ENCODE measurements at places on chromosomes 1 and 21. TPM values are rescaled to one million over a fixed set of nuclear protein-coding genes. Genes with fewer than 3 reads are reported as not detected.
A peak's percentile ranks its signal among the peaks of the same experiment; 100 is the strongest.

GRCh38 chr1:109910123-109910962 lies at the start of gene CSF1:
TSS of gene CSF1 (plus strand) at chr1:109910849. CDS start at chr1:109911024, 175 bp downstream.
- DNase-seq: peak; percentile 79

- DNase-seq: no peak
These were observed 153.0 kb upstream of the B3GALT2 start for GRCh38 chr1:193339401-193339800.

DNA sequence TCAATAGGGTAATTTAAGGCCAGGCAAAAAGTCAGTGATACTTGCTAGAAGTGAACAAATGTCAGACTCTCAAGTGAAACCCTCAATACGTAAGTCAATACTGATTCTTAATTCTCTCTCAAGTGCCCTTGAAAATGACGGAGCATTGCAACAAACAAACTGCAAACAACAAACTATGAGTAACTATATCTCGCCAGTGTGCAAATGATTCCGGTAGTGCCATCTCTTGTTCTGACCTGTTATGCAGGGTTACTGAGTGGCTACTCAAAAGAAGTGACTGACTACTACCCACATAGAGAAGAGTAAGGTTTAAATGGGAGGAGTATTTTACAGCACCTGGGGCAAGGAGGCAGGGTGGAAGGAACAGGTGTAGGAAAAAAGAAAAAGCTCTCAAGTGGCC lies 1.6 kb downstream of the SLC19A2 start:
- no peak for DNase-seq

- DNase-seq: no peak
These were observed 44.3 kb downstream of the PEX14 start for GRCh38 chr1:10519016-10519417.

DNA sequence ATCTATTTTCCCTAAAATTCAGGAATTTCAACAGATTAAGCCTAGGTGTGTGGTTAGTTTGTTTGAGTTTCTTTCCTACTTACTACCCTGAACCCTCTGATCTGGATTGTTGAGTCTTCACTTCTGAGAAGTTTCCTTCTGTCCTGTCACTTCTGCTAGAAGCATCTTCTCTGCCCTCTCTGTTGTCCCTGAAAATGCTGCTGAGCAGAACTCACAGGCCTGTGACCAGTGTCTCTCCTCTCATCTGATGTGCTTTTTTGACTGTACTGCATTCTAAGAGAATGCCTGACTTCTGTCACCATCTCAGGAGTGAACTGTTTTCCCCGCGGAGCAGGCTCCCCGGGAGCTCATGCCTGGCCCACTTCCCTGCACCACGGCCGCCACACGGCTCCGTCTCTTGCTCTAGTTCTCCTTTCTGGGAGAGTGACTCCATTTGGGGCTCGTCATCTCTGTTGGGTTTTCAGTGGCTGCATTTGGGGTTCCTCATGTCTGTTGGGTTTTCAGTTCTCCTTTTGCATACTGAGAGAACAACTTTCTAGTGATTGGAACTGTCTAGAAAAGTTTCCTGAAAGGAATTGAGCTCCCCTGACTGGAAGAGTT lies 77.9 kb downstream of the POFUT2 start:
- DNase-seq: no peak

DNA sequence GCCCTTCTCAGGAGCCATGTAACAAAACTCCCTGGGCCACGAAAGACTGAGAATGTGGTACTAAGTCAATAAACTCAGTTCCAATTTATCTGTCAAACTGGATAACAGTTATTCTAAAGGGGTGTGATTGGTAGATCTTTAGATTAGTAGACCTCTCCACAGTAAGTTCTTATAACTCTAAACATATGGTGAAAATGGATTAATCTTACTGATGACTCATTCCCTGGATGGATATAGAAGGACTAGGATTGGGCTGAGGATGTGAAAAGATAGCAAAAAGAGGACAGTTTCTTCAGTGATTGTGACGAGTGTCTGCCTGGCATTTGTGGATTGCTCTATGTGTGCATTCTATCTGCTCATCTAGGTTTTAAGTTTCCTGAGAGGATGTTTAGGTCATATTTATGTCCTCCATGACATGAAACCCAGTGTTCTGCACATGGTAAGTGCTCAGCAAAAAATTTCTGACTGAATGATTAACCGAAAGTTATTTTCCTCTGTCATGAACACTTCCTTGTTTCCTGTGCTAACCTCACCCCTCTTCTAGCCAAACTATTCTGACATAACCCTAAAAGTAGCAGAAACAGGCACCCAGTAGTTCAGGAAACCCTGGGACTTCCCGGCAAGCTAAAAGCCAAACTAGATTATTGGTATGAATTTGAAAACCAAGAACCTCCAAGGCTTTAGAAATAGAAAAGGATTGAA lies 397.5 kb upstream of the PLXNA2 start:
- DNase-seq: no peak

DNA sequence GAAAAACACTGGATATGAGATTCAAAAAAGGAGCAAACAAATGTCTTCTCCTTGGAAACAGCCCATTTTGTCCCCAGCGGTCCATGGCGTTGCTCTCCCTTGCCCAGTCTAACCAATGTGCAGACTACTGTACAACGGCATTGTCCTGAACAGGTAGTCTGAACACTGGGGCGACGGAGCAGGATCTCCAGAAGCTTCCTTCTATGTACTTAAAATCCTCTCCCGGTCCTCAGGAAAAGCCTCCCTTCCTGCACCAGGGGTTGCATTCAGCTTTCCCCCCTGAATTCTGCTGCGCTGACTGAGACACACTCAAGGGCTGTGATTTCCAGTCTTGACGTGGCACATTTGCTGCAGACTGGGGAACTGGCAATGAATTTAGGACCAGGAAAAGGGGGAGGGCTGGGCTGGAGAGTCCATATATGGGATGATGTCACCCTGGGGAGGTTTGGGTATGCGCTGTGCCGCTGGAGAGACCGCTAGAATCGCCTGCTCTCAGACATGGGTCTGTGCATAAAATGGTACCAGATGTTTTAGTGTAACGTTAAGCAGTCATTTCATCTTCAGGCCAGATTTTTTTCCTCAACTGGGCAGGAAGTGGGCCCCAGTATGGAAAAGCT lies 275.9 kb upstream of the C1orf105 start:
- DNase-seq: no peak

DNA sequence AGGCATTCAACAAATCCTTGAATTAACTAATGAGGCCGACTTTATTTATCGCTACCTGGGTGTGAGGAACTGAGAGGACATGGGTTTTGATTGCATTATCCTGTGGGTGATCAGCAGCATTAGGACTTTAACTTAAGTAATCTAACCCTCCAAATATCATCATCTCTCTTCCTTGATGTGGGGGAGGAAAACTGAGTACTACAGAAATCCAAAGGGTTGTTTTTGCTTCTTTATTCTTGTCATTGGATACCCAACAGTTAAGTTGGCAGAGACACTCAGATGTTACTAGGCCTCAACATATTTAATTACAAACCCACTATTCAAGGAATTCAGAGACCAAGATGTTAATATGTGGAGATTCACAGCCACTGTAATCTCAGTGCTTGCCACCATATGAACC lies 97.4 kb upstream of the ST6GALNAC5 start:
- DNase-seq: no peak

- peak; percentile 78 for DNase-seq
These were observed 82.1 kb upstream of the ARHGEF16 start for GRCh38 chr1:3372317-3372716.

DNA sequence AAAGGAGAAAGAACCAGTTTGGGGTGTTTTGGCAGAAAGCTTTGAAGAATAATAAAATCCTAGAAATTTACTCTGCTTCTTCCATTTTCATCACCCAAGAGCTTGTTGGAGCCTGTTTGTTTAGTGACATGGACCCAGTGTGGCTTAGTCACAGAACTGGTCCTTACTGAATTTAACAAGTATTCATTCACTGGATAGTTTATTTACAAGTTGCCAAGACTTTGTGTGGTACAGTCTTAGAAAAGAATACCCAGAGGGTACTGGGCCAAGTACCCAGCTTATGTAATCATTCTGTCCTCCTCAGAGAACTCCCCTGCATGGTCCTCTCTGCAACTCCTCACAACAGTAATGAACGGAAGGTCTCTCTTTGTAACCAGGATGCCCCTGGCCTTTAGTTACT lies 16.4 kb downstream of the RAB4A start:
- DNase-seq: no peak

DNA sequence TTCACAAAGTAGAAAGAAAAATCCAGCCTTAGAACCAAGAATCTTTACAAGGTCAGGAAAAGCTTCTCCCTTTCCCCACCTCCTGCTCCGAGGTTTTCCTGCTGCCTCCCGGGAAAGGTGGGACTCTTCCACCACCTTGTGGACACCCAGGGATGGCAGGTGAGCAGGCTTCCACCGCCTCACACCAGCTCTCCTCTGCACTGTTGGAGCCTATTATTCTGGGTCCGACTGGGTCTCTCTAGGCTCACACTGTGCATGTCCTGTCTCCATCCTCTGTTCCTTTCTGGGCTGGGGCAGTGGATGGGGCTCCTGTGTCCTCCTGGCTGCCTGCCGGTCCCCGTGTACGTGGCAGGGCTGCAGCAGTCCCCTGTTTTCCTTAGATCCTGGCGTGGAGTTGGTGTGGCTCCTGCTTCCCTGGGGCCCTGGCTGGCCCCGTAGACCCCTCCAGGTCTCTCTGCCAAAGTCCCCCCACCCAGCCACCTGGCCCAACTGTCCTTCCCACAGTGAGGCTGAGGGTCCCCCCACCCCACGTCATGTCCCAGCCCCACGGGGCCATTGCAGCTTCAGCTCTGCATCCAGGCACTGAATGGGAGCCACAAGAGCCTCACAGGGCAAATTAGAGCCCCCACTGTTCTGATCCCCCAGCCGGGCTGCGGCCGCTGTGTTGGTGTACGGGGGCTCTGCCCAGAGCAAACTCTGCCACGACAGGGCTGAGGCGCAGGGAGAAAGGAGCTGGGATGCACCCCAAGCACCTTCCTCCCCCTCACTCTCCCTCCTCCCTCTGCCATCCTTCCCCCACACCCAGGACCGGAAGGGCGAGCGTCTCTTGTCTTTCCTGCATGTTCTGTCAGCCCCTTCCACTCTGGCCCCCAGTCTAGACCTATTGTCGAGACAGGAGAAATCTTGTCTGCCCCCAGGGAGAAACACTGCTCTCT lies 3.3 kb upstream of the SLC45A1 start:
- DNase-seq: peak; percentile 60

GRCh38 chr1:209029737-209030136 lies 553.8 kb upstream of the CAMK1G start:
- no peak for DNase-seq

DNA sequence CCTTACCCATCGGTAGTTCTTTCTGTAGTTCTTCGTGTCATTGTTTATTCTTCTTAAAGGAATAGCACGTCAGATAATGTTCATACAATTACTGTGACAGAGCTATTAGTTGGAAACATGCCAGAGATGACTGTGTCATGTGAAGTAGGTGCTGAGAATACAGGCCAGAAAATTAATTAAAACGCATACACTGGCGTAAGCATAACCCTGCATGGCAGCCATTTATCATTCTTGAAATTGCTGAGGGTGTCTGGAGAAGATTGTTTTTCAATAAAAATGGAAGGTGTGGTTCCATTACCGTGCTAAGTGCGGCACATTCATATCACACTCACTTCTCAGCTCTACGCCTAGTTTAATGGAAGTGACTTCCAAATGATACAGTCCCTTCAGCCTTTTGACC lies 7.8 kb downstream of the ETS2 start:
- DNase-seq: no peak

- no peak for DNase-seq
These were observed 58.3 kb downstream of the KIF21B start for GRCh38 chr1:200965111-200965805.

- no peak for DNase-seq
These were observed 10.4 kb upstream of the CDC20 start for GRCh38 chr1:43348343-43348808.

DNA sequence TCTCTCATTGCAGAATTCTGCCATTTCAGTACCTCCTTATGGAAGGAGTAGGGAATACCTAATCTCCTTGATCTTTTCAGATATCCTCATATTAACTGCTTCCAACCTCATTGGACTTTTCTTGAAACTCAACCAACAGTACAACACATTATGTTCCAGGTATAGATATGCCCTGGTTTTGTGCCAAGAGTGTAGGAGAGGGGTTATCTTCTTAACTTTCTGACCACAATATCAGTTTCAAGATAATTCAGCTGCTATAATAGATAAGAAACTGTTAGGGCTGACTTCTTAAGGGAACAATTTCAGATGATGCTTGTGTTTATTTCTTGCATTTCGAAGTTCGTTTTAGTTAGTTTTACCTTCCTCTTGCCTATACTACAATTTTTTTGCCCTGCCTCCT lies 2.1 kb upstream of the LPGAT1 start:
- DNase-seq: no peak

DNA sequence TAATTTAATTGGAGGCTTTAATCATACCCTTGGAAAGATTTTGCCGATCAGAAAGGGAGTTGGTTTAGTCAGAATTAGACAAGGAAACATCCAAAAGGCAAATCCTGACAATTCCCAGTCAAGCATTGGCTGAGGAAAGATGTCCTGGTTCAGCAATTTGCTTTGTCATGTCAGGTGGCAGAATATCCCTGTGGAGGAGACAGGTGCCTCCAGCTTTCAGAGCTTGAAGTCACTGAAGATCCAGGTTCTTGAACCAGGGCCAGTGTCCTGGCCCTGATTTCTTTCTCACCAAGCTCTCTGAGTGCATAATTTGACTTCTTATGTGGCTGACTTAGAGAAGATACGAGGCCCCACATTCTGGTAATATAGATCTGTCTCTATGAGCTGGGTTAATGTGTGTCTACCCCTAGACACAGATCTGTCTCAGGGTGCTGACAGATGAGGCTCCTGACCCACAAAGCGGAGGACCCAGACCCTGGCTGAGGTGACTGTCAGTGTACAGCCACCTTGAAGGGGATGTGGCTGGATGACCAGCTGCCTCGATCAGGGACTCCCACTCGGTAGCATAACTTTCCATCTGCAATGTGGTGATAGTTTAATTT lies 118.9 kb downstream of the HHAT start:
- DNase-seq: no peak

- DNase-seq: no peak
These were observed 56.7 kb downstream of the PTGS2 start for GRCh38 chr1:186623551-186623950.

GRCh38 chr1:154583773-154584172 lies 16.2 kb downstream of the CHRNB2 start:
- DNase-seq: no peak

GRCh38 chr1:103901072-103901471 lies 151.4 kb downstream of the AMY1C start:
- DNase-seq: no peak

DNA sequence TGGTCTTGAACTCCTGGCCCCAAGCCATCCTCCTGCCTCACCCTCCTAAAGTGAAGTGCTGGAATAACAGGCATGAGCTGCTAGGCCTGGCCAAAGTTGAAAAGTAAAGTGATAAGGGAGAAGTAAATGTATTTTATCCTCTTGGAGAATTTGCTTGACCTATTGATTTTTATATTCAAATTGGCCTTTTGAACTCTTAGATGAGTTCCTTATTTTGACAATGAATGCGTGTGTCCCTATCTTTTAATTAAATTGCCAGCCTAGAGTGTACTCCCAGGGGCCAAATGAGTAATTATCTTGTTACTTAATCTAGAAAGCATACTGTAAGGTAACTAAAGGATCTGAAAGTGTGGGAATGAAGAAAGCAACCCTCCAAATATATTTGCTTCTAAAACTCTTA lies 11.4 kb downstream of the RNF11 start:
- no peak for DNase-seq

OPTC gene
- not detected for total RNA-seq

MTARC1 gene
- not detected for total RNA-seq

RAB7B gene
- not detected for total RNA-seq

MPL gene
- not detected for total RNA-seq

DENND2C gene
- 0.35 TPM for total RNA-seq

AIRE gene
- 0.33 TPM for total RNA-seq

CRYAA gene
- not detected for total RNA-seq

TACSTD2 gene
- total RNA-seq: not detected

TMEM240 gene
- 0.61 TPM for total RNA-seq

Measured in activated CD8-positive, alpha-beta memory T cell treated with anti-CD3 and anti-CD28 coated beads, Interleukin-2, amount 10 ng/mL, durations not matched to agents 7 days and 5 days (primary cell).